Thyroid gland (tissue), 4 donors: ENCODE measurements at places on chromosomes 2 and 18. TPM values are rescaled to one million over a fixed set of nuclear protein-coding genes. Genes with fewer than 3 reads are reported as not detected.

TTC27 gene
- 25.4 TPM for total RNA-seq

D2HGDH gene
- 22.0 TPM for total RNA-seq

GAREM1 gene
- 6.4 TPM for total RNA-seq

LRRTM4 gene
- not detected for total RNA-seq

MC2R gene
- total RNA-seq = not detected

NEB gene
- 3.8 TPM for total RNA-seq

- H3K27ac ChIP-seq = no peak overlapping the region
- H3K4me3 ChIP-seq = no peak overlapping the region
- peaks cover 9% of the 10 kb centered on the region for H3K4me1 ChIP-seq
- no peaks in the 10 kb centered on the region for H3K36me3 ChIP-seq
Observed at GRCh38 chr2:96842600-96842999, 1.2 kb downstream of the ANKRD23 start.

DNA sequence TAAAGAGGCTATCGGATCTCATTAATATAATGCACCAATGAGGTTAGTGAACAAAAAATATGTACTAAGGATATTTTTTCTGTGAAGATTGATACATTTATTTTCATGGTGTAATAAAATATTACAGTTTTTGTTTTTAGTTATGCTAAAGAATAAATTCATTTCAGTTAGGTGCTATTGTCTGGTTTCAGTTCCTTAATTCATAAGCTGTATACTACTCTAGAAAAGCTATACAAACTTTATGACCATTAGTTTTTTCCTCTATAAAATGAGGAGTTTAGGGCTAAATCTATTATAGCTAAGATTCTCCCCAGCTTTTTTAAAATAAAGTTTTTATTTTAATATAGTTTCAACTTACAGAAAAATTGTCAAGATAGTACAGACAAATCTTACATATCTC, 1311.7 kb upstream of the NXPH2 start:
- no peaks in the 10 kb centered on the region for H3K27me3 ChIP-seq
- H3K27ac ChIP-seq = no peak overlapping the region
- no peak overlapping the region for H3K4me3 ChIP-seq

DNA sequence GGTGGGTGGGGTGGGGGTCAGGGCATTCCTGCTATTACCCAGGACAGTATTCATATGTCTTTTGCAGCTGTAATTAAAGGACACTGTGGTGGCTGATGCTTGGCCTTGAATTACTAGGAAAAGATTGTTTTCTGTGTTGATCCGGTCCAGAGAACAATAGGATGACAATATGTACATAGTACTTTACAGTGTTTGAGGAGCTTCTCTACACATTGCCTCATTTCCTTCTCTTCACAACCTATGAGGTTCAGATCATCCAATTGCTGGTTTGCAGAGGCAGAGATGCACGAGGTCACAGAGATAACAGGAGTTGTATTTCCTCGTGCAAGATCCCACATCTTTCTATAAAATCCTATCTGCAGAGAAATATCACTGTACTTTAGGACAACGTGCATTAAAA, 119.5 kb downstream of the LIPG start:
- no peak for DNase-seq
- H3K27ac ChIP-seq = no peak overlapping the region
- H3K4me1 ChIP-seq = peaks cover 5% of the 10 kb centered on the region
- no peaks in the 10 kb centered on the region for H3K36me3 ChIP-seq
- H3K27me3 ChIP-seq = no peaks in the 10 kb centered on the region
- H3K4me3 ChIP-seq = no peak overlapping the region

GRCh38 chr2:1631292-1632001, 112.9 kb downstream of the PXDN start:
- no peak for DNase-seq
- no peak overlapping the region for H3K4me3 ChIP-seq
- peaks cover 4% of the 10 kb centered on the region for H3K36me3 ChIP-seq

GRCh38 chr18:52343138-52343537, 3.1 kb downstream of the DCC start:
- H3K27me3 ChIP-seq = no peaks in the 10 kb centered on the region
- no peak for DNase-seq
- no peaks in the 10 kb centered on the region for H3K36me3 ChIP-seq

- H3K4me1 ChIP-seq = no peaks in the 10 kb centered on the region
- no peak overlapping the region for H3K4me3 ChIP-seq
- H3K27me3 ChIP-seq = no peaks in the 10 kb centered on the region
- H3K36me3 ChIP-seq = no peaks in the 10 kb centered on the region
Observed at GRCh38 chr2:168613551-168613950, 157.5 kb downstream of the CERS6 start.

DNA sequence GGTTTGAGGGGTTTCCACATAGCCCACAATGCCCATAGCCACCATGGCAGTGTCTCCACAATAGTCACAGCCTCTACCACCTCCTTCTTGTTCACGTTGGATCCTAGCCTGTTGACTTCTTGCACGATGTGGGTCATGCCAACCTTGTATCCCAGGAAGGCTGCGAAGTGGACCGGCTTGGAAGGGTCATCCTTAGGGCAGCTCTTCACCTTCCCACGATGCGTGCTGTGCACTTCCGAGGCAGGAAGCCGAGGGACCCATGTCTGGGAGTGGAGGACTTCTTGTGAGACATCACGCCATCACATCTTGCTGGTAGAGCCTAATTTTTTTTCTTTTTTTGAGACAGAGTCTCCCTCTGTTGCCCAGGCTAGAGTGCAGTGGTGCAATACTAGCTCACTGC, 144.6 kb upstream of the ASB18 start:
- no peaks in the 10 kb centered on the region for H3K27me3 ChIP-seq
- DNase-seq = no peak
- H3K27ac ChIP-seq = no peak overlapping the region

DNA sequence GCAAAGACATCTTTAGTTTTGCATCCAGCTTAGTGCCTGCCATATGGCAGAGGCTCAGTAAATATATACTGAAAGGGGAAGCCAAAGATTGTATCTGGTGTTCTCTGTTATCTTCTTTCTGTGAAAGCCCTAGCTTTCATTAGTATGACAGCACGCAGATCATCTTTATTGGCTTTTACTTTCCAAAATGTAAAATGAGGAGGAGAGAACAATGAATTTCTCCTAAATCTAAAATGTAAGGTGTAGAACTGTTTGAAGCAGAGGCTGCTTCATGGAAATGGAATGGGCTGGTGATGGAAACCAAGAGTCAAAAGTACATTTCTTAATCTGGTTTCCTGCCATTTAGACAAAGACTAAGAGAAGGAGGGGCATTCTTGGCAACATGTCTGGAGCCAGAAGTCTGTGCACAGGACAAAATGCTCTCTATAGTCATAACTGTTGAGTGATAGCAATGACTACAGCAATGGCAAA, 1029.9 kb upstream of the PIK3C3 start:
- H3K36me3 ChIP-seq = no peaks in the 10 kb centered on the region
- no peaks in the 10 kb centered on the region for H3K4me1 ChIP-seq
- H3K27me3 ChIP-seq = no peaks in the 10 kb centered on the region

- no peak overlapping the region for H3K27ac ChIP-seq
- H3K36me3 ChIP-seq = no peaks in the 10 kb centered on the region
- no peaks in the 10 kb centered on the region for H3K4me1 ChIP-seq
- H3K4me3 ChIP-seq = no peak overlapping the region
Observed at GRCh38 chr2:172806493-172806892, 70.8 kb downstream of the RAPGEF4 start.
